Fibroblast of mammary gland (primary cell): ENCODE measurements at places on chromosomes 1 and 21.
A peak's percentile ranks its signal among the peaks of the same experiment; 100 is the strongest.

DNA sequence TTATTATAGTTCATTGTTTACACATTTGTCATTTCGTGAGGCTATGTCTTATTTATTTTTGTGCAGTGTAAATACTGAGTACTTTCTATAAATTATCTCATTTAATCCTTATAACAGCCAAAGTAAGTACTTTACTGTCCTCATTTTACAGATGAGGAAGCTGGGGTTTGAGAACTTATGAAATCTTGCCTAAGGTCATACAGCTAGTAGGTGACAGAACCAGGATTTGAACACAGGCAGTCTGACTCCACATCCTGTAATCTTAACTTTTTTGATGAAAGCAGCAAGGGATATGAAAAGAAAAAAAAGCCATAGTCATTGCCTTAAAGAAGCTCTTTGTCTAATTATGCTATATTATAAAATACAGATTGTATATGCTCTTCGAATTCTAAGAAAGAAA, 107.1 kb upstream of the BMP8A start:
- no peak for DNase-seq

GRCh38 chr1:97137862-97138514, 416.4 kb downstream of the PTBP2 start:
- DNase-seq: peak; percentile 86

DNA sequence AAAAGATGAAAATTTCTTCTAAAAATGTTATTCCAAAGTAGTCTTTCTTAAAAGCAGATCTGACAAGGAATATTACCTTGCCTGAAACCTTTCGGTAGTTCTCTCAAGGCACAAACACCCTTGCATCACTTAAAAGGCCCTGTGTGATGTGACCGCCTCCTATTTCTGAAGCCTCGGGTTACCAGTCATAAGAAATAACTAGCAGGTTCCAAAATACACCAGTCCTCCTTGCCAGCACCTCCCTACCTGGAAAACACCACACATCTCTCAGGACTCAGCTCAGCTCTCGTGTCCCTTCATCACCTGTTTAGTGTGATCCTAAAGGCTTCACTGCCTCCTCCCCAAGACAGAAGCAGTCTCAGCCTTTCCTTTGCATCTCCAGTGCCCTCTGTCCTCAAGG, 35.7 kb downstream of the SERBP1 start:
- no peak for DNase-seq

DNA sequence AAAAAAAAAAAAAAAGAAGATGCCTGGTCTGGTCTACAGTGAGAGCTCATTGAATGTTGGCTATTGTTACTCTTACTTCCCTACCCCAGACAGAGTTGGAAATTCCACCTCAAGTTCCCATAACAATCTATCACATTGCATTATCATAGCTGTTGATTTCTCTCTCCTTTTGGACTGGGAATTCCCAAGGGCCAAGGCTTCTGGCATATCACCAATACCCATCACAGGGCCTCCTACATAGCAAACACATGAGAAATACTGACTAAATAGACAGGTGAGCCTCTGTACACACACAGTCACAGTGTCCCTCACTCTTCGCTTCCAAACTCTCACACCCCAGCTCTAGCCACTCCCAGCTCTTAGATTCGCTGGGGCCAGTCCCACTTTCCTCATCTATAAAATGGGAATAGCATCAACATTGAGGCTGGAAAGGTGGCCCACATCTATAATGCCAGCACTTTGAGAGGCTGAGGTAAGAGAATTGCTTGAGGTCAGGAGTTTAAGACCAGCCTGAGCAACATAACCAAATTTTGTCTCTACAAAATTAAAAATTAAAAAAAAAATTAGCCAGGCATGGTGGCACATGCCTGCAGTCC, 6.4 kb downstream of the PTAFR start:
- no peak for DNase-seq

GRCh38 chr1:164659621-164660411, 100.8 kb downstream of the PBX1 start:
- no peak for DNase-seq

DNA sequence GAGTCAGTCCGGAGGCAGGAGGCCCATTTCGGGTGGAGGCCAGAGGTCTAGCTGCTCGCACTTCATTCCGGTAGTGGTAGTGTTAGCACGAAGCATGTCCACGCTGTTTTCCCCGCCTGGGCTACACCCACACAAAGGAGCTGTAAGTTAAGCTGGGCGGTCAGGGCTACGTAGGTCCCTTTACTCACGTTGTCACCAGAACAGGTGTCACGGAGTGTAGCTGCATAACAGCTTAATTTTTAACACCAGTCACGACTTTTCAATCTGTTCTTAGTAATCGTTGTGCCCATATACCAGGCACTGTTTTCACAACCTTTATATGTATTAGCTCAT, 15.6 kb downstream of the HLX start:
- DNase-seq: no peak

DNA sequence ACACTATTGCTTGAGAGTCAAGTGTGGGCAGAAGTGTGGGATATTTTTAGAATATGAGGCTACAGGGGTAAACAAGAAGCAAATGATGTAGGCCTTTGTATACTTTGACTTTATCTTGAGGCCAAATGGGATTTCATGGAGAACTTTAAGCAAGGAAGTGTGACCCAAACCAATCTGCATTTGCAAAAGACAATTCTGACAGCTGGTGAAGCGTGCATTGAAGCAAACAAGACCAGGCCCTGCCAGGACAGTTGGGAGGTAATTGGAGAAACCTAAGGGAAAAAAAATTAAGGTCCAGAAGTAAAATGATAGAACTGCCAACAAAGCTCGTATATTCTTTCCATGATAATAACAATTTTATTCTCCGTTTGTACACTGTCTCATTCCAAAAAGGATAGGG, 168.3 kb downstream of the TM2D1 start:
- DNase-seq: no peak

DNA sequence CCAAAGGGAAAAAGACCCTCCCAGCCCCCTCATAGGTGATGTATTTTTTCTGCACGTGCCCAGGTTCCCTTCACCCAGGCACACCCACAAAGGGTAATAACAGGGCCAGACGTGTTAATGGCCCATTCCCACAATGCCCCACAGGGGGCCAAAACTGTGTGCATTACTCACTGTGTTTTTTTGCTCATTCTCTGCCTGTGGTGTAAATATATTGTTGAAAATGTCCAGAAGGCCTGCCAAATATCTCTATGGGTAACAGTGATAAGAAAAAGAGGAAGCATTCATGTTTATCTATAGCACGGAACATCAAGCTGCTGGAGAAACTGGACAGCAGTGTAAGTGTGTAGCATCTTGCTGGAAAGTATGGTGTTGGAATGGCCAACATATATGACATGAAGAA, 21.9 kb downstream of the RHEX start:
- DNase-seq: no peak

GRCh38 chr1:200751717-200752116, 13.0 kb downstream of the CAMSAP2 start:
- peak; percentile 43 for DNase-seq

GRCh38 chr1:117660271-117660965, 54.6 kb downstream of the TENT5C start:
- DNase-seq: no peak

GRCh38 chr1:205232945-205233397, 5.2 kb downstream of the TMCC2 start:
- no peak for DNase-seq

DNA sequence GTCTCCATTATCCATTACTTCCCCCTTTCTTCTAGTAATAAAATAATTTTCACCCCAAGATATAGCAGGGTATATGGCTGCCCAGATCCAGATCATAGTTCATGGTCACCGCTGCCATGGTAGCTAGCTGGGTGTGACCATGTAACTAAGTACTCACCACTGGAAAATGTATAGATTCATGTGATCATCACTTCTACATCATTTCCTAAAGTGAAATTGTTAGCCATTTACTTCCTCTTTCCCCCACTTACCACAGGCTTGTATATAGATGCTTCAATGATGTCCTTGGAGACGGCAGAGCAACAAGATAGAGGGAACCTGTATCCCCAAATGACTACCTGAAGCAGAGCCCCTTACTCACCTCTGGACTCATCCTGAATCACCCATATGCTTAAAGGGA, 22.7 kb upstream of the EYA3 start:
- peak; percentile 7 for DNase-seq

GRCh38 chr21:25513810-25514209, 93.5 kb downstream of the MRPL39 start:
- DNase-seq: no peak

DNA sequence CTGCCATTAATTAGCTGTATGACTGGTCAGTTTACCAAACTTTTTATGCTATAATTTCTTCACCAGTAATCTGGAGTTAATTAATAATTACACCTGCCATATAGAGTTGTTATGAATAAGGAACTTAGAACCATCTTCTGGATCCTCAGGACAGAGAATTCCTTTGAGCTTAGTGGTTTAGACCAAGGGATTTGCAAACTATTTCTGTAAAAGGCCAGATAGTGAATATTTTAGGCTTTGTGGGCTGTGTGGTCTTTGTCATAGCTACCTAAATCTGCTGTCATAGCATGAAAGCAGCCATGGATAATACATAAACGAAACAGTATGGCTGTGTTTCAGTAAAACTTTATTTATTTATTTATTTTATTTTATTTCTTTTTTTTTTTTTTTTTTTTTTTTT, 9.0 kb downstream of the TIMM17A start:
- peak; percentile 11 for DNase-seq

- no peak for DNase-seq
Observed at GRCh38 chr21:33510826-33511225, 19.3 kb upstream of the DNAJC28 start.

- DNase-seq: peak; percentile 43
Observed at GRCh38 chr1:155003766-155004351, 1.3 kb downstream of the ZBTB7B start.

GRCh38 chr1:31752952-31753475, 11.1 kb downstream of the ADGRB2 start:
- DNase-seq: no peak

DNA sequence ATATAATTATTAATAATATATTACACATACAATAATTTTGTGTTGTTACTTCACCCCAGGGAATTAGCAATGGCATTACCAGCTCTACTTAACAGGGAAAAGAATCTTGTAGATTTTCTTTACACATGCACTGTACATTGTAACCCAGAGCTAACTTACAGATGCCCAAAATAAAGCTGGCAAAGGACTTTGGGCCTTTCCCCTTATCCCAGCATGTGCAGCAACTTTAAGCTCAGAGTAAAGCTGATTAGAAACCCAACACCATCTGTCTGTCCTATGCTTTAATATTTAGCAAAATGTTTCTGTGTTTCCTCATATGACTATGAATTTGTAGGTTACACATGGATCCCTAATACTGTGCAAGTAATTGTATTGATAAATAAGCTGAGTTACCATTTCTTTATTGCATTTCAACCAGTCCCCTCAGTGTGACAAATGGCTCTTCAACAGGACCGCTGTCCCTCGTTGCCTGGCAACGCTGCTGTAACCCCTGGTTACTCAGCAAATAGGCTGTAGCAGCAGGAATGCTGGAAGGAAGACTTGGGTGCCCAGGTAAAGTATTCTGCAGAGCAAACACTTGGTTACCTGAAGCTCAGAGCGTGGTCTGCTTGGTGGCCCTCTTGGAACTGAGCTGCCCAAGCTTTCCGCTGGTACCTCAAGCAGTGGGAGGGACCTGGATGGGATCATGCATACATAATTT, at the start of gene USH2A:
TSS of gene USH2A (minus strand) at position 628 of the 700 bp plus-strand sequence. CDS start 1,112 bp downstream, outside the sequence.
- no peak for DNase-seq

- DNase-seq: no peak
Observed at GRCh38 chr1:188065917-188066316, 1237.2 kb downstream of the PLA2G4A start.

GRCh38 chr1:215749414-215749813, 182.3 kb downstream of the KCTD3 start:
- peak; percentile 65 for DNase-seq

GRCh38 chr21:39105836-39106235, 77.4 kb downstream of the PSMG1 start:
- DNase-seq: no peak

GRCh38 chr1:167715157-167715999, 6.4 kb upstream of the MPZL1 start:
- peak; percentile 85 for DNase-seq

DNA sequence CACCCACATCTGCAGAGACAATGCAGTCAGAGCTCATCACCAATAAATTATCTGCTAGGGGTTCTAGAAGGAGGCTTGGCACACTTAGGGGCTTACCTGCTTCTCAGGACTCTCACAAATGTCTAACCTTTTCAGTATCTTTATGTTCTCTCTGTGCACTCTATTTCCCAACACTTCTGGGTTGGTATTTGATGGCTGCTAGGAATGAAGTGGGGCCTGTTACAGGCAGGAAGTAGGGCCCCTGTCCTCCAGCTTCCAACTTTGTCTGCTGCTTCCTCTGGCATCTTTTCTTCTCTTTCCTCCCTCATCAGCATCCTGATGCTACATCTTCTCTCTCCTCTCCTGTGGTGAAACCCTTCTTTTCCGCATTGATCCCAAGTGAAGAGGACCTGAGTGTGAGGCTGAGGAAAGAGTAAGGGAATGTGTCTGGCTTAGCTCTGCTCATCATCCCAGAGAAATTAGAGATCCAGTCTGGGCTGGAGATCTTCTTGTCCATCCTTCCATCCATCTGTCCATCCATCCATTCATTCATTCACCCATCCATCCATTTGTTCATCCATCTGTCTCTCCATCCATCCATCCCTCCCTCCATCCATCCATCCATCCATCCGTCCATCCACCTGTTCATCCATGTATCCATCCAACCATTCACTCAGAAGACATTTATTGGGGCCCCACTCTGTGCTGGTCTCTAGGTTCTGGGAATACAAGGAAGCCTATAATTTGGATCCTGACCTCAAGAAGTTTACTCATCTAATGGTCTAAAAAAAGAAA, 2.9 kb upstream of the CSRP1 start:
- DNase-seq: no peak

GRCh38 chr1:119308130-119308700, 60.4 kb upstream of the HAO2 start:
- no peak for DNase-seq

GRCh38 chr1:157523774-157524493, 28.4 kb downstream of the FCRL5 start:
- DNase-seq: no peak

DNA sequence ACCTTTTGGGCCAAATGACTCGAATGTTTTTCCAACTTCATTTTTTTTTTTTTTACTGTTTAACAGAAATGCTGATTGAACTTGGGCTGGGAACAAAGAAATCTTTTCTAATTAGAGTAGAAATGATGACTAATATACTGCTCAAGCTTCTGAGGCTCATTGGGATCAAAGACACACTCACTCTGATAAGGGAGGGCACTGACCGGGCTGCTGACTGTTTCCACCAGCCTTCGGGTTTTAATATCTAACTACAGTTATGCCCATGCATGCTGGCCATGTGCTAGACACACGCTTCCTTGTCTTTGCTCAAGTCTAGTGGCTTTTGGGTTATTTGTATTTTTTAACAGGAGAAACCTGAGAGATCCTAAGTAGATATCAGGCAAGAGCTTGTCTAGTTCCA, 16.8 kb downstream of the ZBTB18 start:
- DNase-seq: peak; percentile 22

DNA sequence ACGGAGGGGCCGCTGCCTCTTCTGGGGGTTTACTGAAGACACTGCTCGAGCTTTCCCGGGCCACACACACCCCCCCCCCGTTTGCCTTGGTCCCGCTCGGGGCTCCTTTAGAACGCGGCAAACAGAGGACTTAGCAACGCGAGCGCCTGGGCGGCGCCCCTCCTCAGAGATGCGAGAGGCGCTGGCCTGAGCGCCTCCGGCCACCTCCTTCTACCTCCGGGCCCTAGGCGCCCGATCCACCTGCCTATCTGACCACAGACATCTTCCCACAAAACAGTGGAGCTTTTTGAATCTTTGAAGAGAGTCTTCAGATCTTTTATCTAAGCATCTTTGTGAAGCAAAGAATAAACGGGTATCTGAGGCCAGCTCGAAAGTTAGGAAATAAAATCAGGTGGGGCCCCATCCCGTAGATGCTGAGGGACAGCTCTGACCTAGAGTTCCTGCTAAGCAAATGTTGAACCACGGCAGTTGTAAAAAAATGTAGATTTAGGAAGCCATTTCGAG, 436 bp upstream of the TTLL7 start:
- DNase-seq: peak; percentile 63
